ENCODE measurements at places on chromosomes 12 and 14.

- no peak for DNase-seq
Observed at GRCh38 chr14:31265701-31266398, 58.3 kb upstream of the HECTD1 start.

GRCh38 chr14:59788176-59788575, 82.4 kb downstream of the RTN1 start:
- DNase-seq, result no peak

- DNase-seq, result no peak
Observed at GRCh38 chr12:46722394-46723185, 103.2 kb downstream of the SLC38A4 start.

- no peak for DNase-seq
Observed at GRCh38 chr12:44618946-44619345, 257.2 kb downstream of the NELL2 start.

GRCh38 chr12:40672741-40673271, 19.4 kb upstream of the CNTN1 start:
- no peak for DNase-seq

GRCh38 chr12:99111600-99111999, 466.5 kb downstream of the APAF1 start:
- no peak for DNase-seq

- DNase-seq, result peak; percentile 61
Observed at GRCh38 chr14:71720978-71721624, 211.1 kb upstream of the RGS6 start.

- no peak for DNase-seq
Observed at GRCh38 chr14:21099596-21099985, 1.1 kb upstream of the ZNF219 start.

- DNase-seq, result peak; percentile 61
Observed at GRCh38 chr12:50132505-50133135, 20.6 kb downstream of the COX14 start.

DNA sequence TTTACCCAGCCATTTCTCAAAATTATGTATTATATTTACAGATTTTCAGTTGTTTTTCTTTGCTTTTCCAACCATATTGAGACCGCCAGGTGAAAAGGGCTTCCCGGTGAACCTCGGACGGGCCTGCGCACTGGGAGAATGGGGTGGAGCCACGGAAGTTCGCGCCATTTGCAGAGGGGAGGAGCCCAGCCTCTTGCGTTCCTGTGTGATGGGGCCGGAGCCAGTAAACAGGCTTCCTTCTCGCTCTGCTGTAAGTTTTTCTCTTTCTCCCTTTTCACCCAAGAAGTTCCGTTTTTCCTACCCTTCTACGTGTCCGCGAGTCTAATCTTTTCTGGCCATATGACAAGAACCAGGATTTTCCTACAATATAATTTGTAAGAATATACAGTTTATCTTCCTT, 1108.8 kb upstream of the SEL1L start:
- DNase-seq, result peak; percentile 13

DNA sequence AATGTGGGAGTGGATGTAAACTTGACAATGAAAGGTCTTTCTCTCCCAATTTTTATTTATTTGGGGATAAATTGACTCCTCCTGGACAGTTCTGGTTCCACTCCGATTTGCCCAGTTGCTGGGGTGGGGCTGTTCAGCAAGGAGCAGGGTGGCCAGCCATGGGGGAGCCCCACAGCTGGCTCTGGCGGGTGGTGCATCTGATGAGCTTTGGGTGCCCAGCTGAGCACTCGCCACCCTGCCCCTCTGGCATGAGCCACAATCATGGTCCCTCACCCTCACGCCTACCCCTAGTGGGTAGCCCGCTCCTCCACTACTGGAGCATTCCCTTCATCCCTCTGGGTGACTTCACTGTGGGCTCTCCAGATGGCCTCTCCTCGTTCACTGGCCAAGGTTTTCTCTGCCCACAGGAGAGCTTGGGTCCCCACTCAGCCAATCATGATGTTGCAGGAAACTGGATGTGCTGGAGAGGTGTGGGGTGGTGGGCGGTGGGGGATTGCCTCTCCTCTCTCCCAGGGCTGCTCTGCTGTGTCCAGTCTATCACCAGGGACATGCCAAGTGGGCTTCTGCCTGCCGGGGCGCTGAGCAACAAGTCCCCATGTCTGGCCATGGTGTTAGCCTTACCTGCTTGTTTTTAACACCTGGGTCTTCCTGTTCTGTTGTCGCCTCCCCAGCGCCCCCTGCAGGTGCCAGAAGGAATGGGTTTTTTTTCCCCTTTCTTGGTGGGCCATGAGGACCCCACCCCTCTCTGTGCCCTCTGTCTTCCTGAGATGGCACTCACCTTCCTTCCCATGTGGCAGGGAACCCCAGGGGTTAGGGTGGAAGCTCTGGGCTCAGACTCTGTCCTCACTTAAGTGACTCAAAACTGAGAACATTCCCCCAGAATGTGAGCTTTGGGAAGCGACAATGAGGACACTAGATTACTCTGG, 3.4 kb downstream of the CYP46A1 start:
- DNase-seq, result no peak

- DNase-seq, result no peak
Observed at GRCh38 chr12:75933101-75933500, 98.5 kb downstream of the PHLDA1 start.

DNA sequence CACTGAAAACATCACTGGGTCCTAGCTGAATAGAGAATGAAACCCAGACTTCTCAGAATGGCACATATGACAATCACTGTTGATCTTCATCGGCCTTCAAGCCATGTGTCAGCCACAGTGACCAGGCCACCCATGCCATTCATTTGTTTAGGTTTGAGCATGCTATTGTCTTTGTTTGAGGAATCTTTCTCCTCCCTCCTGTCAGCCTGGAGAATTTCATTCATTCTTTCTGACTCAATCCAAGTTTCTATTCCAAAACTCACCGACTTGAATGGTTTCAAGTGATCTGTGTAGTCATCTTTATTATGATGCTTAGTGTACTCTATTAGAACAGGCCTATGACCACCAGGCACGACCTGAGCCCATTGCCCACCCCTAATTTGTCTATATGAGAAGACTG, 106.3 kb downstream of the ETNK1 start:
- no peak for DNase-seq

DNA sequence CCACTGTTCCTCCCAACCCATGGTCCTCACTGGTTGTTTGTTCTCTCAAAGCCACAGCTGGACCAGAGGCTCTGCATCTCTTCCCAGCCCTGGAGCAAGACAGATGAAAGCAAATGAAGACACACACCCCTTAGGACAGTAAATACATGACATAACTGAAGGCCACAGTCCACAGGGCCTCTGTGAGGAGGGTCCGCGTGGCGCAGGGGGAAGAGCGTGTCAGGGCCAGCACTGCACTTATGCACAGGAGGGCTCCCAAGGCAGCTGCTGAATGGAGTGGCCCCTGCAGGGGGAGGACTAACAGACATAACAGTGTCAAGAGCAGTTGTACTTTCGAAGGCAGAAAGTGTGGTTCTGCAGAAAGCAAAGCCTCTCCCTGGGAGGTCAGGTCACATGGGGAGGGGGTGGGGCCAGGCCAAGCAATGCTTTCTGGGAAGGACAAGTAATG, 79.9 kb downstream of the CHGA start:
- no peak for DNase-seq

DNA sequence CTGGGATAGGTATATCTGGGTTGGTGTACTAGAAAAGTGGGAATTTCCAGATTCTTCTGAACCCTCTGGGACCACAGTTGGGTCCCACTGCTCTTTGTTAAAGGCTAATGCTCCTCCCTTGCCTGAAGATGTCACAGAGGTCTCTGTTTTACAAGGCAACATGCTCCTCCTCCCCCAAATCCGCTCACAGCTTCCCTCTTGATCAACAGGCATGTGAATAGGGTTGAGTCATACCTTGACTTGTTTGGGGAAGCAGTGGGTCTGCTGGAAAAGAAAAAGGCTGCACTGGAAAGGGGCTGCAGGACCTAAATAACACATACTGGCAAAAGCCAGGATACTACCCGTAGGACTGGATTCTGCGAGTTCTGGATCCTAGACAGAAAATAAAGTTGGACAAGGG, 165.4 kb upstream of the TMEM260 start:
- no peak for DNase-seq

- DNase-seq, result no peak
Observed at GRCh38 chr14:74855945-74856344, 20.0 kb downstream of the PROX2 start.

GRCh38 chr14:100677554-100678468, 48.9 kb upstream of the DLK1 start:
- no peak for DNase-seq

DNA sequence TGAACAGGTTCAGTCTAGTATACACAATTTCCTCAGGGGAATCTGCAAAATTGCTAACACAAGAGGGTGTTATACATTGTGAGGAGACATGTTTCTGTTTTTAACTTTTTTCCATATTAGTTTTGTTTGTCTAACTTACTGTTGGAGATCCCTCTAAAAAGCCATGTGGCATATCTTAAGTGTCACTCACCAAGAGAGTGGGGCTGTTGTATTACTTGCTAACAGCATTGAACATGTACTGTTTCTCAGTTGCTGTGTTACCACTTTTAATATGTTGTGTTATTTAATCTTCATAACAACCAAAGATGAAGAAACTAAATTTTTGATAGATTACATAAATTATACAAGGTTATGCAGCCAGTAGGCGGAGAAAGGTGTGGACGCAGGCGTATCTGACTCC, 154.3 kb upstream of the NPAS3 start:
- DNase-seq, result no peak

GRCh38 chr14:20743556-20743955, 2.1 kb upstream of the EDDM3A start:
- no peak for DNase-seq

DNA sequence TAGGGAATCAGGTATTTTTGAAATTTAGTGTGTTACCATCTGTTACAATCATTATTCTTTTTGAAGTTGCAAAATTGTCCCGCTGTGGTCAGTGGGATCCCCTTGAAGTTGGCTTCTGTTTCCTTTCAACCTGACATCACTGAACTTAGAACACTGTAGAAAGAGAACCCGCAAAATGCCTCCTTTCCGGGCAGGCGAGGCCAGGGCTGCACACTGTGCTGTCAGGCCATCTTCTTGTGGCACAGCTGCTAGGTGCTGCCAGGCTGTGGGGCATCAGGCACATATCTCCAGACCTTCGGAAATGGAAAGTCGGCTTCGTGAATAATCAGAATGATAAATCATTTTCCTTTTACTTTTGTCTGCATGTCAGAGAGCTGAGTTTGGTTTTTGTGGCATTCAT, 103.5 kb downstream of the GLT1D1 start:
- DNase-seq, result no peak

DNA sequence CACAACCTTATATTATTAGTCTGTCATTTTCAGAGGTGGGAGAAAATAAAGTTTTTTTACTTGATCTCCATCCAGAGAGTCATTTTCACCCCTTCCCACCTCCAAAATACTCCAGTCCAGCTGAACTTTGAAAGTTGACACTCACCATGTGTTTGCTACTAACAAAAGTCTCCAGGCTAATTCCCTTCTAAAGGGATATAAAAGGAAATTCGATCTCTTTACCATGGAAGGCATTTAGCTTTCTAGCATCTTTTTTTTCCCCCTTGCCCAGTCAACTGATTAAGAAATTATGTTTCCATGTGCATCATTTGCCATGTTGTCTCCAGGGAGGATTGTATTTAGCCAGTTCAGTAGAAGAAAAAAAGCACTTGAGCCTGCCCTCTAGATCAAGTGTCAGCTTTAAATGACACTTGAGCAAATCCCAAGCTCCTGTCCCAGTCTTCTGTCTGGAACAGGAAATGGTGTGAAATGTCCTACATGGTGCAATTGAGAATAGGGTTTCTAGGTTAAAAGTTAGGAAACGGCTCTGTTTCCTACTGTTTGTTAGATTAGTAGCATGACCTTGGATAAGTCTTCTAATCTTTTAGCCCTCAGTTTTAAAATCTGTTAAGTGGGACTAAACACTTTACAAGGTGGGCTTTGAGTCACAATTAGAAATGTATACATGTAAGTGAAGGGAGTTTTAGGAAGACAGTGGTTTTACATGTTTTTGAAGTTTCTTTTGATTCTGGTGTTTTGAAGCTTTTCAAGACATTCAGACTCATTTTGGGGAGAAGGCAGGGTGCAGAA, 67.2 kb downstream of the GNS start:
- DNase-seq, result no peak

DNA sequence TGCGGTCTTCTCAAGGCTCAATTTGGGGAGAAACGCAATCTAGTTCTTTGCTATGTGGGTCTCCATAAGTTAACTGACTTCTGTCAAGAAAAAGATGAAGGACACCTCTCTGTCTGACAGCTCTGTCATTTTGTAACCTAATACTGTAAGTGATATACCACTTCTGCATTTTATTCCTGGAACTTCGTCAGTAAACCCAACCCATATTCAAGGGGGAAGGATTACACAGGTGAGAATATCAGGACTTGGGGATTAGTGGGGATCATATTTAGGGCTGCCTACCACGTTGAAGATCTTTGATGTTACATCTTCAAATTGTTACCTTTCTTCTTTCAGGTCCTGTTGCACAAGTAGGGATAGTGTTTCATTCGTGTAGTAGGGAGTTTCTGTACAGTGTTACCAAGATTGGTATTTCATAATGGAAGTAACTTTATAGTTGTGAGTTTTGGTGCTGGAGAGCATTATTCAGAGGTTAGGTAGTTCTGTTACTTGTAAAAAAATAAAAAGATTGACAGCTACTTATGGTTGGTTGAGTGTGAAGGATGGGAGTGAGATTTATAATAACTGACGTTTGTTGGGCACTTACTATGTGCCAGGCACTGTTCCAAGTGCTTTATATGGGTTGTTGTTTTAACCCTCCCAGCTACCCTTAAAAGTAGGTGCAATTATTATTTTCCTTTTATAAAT, 1.6 kb downstream of the TMEM260 start:
- DNase-seq, result no peak

GRCh38 chr14:85566603-85567002, 36.7 kb downstream of the FLRT2 start:
- no peak for DNase-seq

DNA sequence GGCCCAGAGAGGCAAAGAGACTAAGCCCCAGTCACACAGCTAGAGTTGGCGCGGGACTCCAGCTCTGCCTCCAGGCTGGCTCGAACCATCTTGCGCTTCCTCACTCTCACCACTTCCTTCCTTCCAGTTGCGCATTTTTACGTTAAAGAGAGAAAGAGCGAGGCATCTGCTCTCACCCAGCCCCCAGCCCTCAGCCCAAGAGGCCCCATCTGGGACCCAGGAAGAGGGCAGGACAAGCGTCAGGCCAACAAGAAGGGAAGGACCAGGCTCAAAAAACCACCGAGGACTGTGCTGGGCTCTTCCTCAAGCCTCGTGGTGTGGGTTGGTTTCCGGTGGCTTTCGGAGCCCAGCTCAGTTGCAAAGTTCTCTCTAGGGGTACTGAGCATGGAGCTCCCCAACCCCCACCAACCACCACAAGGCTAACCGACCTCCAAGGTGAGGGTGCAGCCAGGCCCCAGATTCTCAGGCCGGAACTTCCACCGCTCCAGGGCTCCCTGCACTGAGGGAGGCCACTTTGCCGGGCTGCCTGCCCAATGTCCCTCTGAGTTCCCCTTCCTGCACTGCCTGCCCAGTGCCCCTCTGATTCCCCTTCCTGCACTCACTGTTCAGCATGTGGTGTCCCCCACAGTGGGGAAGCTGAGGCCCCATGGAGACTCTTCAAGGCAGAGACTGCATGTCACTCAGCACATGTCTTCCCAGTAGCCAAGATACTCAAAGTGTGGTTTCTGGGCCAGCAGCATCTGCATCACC, 35.9 kb downstream of the TESC start:
- DNase-seq, result peak; percentile 81

- DNase-seq, result no peak
Observed at GRCh38 chr14:73235531-73236155, 1.7 kb upstream of the PAPLN start.

All from activated CD4-positive, alpha-beta T cell treated with anti-CD3 and anti-CD28 coated beads, Interleukin-2, amount 50 U/mL, for 16 hours (primary cell).